ENCODE measurements at places on chromosomes 7 and 10.

DNA sequence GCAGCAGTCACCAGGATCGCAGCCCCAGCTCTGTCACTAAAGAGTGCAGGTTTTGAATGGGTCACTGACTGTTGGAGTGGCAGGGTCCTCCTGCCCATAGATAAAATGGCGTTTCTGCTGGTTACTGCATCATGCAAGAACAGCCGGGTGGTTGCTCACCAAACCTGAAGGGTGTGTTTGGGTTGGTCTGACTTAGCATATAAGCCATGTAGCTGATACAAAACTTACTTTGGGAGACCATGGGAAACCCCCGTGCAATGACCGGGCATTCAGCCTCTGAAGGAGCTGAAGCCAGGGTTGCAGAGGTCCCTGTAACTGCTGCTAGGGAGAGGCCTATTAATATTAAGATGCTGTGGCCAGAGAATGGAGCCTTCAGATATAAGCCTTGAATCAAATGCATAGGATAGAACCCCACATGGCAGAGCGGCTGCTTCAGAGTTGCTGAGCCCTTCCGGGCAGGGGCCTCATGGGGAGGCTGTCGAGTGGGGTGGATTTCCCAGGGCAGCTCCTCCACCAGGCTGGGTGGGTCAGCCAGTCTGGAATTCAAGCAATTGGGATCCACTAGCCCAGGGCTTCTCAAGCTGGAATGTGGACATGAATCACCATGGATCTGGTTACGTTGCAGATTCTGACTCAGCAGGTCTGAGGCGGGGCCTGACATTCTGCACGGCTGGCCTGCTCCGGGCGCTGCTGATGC, 70.9 kb upstream of the CTBP2 start:
- no peak for DNase-seq

- DNase-seq, result no peak
These were observed 1.8 kb downstream of the IMPDH1 start for GRCh38 chr7:128407751-128408708.

- DNase-seq, result peak; percentile 43
These were observed 83.2 kb downstream of the CAMK1D start for GRCh38 chr10:12432402-12433189.

- no peak for DNase-seq
These were observed 13.4 kb upstream of the WDFY4 start for GRCh38 chr10:48670978-48671913.

DNA sequence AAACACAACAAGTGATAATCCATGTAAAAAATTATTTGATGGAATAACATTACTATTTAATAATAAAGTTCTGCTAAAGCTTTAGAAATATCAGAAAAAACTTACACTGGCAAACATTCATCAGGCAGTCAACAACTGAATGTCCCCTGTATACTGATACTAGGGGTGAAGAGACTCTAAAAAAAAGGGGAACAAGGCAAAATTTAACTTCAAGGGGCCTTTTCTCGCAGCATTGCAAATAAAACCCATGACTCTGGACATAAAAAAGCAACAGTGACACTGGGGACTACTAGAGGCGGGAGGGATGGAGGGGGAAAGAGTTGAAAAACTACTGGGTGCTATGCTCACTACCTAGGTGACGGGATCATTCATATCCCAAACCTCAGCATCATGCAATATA, 5.8 kb upstream of the IFRD1 start:
- DNase-seq, result no peak

GRCh38 chr10:72274213-72274729, 547 bp downstream of the DDIT4 start:
- DNase-seq, result no peak

DNA sequence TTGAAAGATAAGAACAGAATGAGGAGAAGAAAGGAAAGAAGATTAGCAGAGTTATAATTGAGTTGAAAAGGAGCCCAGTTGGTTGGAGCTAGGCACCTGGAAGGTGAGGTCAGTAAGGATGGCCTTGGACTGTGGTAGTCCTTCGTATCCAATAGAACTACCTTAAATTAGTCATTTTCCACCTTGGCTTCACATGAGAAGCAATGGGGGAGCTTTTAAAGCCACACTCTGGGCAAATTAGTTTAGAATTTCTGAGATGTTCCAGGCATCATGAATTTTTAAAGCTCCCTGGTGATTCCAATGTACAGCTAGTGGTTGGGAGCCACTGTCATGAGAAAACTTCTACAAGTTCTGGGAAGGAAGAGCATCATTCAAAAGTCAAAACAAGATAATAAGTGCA, 27.3 kb upstream of the CYP3A5 start:
- DNase-seq, result no peak

DNA sequence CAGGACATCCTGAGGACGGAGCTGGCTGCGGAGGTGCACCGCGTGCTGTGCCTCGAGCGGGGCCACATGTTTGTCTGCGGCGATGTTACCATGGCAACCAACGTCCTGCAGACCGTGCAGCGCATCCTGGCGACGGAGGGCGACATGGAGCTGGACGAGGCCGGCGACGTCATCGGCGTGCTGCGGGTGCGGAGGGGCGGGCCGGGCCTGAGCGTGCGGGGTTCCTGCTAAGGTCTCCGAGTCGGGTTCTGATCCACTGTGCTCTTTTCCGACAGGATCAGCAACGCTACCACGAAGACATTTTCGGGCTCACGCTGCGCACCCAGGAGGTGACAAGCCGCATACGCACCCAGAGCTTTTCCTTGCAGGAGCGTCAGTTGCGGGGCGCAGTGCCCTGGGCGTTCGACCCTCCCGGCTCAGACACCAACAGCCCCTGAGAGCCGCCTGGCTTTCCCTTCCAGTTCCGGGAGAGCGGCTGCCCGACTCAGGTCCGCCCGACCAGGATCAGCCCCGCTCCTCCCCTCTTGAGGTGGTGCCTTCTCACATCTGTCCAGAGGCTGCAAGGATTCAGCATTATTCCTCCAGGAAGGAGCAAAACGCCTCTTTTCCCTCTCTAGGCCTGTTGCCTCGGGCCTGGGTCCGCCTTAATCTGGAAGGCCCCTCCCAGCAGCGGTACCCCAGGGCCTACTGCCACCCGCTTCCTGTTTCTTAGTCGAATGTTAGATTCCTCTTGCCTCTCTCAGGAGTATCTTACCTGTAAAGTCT, 10.4 kb downstream of the ATG9B start:
- DNase-seq, result peak; percentile 27

GRCh38 chr7:137354396-137354795, 10.9 kb upstream of the PTN start:
- peak; percentile 93 for DNase-seq

- no peak for DNase-seq
These were observed 86.6 kb downstream of the NRBF2 start for GRCh38 chr10:63219749-63220148.

DNA sequence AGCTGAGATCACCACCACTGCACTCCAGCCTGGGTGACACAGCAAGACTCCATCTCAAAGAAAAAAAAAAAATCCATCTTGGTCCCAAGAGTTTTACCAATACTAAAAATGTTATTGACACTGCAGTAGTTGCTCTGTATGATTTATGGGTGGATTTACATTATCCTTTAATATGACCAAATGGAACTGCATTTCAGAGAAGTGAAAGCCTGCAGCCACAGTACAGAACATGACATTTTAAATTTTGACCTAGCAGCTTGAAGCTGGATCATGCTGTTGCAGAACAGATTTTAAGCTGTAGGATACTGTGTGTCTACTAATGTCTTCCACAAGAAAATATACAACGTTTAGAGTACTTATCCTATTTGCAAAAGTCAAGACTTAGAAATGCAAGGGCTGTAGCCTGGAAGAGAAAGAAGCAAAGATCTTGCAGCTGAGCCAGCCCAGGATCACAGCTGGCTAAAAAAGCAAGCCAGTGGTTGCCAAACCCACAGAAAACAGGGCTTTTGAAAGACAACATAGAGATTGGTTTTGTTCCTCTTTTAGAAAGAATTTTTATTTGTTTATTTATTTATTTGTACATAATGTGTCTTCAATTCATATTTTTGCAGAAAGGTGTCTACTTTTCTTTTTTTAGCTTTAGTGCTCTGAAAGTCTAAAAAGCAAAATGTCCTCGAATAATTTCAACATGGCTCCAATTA, 55.2 kb upstream of the WNT16 start:
- DNase-seq, result no peak

Data from NCI-H1105 treated with DMSO at 0.1 percent for 48 hours (cell line).